Pancreas (tissue), 10 donors: ENCODE measurements at places on chromosomes 2 and 18. TPM values are rescaled to one million over a fixed set of nuclear protein-coding genes. Genes with fewer than 3 reads are reported as not detected.
A peak's percentile ranks its signal among the peaks of the same experiment; 100 is the strongest.

Gene MTERF4
- 22.9 TPM for total RNA-seq

DNA sequence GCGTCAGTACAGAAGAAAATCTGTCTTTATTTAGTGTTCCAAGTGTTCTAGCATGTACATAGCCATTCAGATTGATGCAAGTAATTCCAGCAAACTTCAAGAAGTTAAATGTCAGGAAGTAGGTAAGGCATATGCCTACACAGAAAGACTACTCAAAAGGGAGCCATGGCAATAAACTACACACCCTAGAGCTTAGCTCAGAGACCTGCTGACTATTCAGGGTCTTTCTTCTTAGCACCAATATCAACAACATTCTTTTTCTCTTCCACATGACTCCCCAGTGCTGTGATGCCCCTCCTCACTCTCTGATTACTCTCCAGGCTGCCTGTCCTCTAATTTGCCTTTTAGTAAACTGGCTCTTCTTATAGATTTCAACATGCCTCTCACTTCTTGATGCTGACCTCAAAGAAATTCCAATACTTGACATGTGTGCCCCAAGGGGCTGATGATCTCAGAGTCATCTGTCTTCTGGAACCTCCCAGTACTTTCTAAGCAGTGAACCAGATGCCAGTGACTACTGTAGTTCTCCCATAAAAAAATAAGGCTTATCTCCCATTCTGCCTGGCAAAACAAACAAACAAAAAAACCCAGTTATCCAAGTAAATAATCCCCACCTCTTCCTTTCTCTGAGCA lies 909.2 kb upstream of the FANCL start:
- no peak for DNase-seq

Gene CD226
- 0.12 TPM for total RNA-seq

GRCh38 chr2:42102024-42102590 lies 54.3 kb downstream of the PKDCC start:
- DNase-seq, result peak; percentile 76

GRCh38 chr2:126858991-126859390 lies 39.7 kb upstream of the TEX51 start:
- no peak for DNase-seq

DNA sequence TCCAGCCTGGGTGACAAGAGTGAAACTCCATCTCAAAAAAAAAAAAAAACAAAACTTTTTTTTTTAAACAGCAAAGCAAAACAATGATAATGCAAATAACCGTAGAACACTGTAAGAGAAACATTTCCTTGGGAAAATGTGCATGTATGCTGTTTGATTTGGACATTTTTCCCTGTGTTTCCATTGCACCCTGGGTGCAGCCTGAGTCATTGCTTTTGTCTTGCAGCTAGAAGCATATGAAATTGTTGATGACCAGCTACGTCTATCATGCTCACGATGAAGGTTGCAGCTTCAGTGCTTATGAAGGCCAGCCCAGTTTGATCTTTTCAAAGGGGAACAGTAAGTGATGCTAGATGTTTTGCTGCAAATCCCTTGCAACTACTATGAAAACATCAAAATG lies 41.5 kb downstream of the MOGAT1 start:
- no peak for DNase-seq

DNA sequence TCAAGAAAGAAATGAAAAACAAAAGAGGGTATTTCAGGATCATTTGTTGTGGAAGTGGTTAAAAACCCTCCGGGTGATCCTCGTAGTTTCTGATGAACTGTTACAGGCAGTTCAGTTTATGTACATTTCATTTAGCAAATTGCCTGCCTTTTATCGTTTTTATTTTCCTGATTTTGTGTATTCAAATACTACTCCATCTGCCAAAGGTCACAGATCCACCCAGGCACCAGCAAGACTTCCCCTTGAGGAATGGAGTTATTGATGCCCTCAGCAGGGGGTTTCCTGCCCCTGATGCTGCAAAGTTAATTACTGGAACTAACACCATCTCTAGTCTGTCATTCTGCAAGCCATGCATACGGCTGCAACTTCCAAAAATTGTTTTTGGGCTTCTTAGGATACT lies 641.9 kb downstream of the SLC4A3 start:
- no peak for DNase-seq

DNA sequence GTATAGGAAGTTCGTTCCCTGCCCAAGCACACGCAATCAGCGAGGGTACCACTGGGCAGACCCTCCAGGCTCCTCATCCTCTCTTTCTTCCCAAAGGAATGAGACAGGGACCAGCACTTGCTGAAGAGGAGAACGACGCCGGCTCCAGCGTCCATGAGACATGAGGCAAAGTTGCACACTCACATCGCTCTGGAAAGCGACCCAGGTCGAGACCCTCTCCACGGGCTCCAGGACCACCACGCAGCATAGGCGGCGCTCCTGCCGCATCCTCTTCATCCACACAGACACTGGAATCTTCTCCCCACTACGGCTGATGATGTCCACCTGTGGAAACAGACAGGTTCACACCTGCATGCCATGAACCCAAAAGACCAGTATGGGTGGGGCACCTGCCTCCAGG lies 10.8 kb downstream of the PASK start:
- DNase-seq, result no peak

DNA sequence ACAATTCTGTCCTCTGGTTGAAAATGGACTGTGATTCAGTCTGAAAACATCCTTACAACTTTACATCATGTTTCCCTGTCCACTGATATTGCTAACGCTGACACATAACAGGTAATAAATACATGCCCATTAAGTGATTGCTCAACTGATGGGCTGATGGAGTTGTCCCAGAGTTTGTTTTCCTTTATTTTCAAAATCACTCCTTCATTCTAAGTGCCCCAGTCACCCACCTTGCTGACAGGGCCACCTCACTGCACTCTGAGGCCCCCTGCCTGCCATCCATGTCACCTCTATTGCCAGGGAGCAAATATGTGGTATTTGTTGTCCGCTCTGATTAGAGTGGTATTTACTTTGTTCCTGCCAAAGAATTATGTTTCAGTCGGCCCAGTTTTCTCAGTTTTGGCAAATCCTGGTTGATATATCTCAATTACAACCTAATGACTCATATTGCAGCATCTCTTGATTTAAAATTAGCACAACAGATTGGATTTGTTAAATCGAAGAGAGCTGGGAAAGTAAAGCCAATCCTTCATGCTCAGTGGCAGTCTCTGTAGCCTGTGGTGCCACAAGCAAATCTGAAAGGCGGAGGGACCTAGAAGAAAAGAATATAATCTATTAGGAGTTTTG lies 105.1 kb downstream of the RDH14 start:
- DNase-seq, result no peak

DNA sequence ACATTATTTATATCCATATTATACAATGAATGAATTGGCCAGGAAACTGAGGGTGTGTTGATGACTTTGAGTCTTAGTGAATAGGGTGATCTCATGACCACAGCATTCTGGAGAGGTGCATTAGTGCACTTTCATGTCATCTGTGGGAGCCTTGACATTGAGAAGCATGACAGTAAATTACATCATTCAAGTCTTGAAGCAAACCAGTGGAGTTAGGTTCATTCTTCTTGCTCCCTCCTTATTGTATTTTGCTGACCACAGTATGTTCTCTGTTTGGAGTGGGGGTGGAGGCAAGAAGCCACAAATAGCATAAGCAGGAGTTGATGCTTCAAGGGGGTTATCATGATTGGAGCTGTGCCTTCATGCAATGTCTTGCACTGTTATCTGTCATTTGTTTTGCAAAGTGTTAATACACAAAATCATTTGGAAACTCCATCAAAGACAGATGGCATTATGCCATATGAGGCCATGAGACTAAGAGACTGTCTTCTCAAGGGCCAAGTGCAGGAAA lies 680.2 kb downstream of the NYAP2 start:
- DNase-seq, result no peak

GRCh38 chr2:39107156-39107555 lies 13.7 kb downstream of the SOS1 start:
- no peak for DNase-seq

Gene SLC9A2
- total RNA-seq, result not detected

GRCh38 chr18:64474773-64475172 lies 325.9 kb upstream of the LINC00305 start:
- DNase-seq, result no peak

Gene ASAP2
- total RNA-seq, result 7.2 TPM

Gene RBFA
- 11.1 TPM for total RNA-seq

- DNase-seq, result no peak
Observed at GRCh38 chr2:80333886-80334285, 29.3 kb upstream of the LRRTM1 start.

Gene CDH20
- total RNA-seq, result not detected

DNA sequence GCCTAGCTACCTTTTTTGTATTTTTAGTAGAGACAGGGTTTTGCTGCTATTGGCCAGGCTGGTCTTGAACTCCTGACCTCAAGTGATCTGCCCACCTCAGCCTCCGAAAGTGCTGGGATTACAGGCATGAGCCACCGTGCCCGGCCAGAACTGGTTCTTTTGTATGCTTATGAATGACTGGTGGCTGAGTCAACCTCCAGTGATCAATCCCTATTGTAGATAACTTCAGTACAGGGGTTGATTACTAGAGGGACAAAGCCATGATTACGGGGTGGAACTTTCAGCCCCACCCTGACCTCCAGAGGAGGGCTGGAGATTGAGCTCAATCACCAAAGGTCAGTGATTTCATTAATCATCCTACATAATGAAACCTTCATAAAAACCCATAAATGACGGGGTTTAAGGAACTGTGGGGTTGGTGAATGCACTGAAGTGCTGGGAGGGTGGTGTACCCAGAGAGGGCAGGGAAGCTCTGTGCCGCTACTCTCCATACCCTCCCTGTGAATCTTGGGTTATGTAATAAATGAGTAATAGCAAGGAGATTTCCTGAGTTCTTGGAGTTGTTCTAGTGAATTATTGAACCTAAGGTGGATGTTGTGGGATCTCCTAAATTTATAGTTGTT lies 281.8 kb upstream of the CXCR4 start:
- DNase-seq, result no peak

Gene KHK
- total RNA-seq, result 6.3 TPM

Gene CIDEA
- not detected for total RNA-seq

DNA sequence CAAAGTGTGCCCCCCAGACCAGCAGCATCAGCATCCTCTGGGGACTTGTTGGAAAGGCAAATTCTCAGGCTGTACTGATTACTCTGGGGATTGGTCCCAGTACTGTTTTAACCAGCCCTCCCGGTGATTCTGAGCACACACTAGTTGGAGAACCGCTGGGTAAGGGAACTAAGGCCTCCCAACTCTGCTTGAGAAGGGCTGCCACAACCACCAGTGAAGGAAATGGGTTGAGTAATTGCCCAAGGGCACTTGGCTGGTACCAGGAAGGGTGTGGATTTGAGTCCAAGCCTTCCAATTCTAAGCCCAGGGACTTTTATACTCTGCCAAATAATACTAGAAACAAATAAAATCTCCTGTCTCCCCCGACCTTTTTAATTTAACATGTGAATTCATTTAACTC lies 219.9 kb downstream of the SETBP1 start:
- DNase-seq, result no peak

Gene MAL
- 0.55 TPM for total RNA-seq

DNA sequence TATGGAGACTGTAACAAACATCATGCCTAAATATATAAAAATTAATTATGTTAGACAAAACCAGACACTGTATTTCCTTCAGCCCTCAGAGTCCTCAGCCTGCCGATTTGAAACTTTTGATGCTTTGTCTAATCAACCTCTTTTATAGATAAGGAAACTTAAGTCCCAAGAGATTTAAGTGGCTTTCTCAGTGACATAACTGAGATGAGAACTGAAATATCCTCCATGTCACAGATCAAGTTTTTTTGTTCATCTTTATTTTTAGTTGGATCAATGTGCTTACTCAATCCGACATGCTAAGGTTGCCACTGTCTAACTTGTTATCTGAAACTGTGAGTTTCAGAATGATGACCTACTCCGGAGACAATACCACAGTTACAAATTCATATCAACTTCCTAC lies 72.3 kb downstream of the BARD1 start:
- no peak for DNase-seq

- DNase-seq, result no peak
Observed at GRCh38 chr2:96695602-96696001, 44.3 kb downstream of the LMAN2L start.

DNA sequence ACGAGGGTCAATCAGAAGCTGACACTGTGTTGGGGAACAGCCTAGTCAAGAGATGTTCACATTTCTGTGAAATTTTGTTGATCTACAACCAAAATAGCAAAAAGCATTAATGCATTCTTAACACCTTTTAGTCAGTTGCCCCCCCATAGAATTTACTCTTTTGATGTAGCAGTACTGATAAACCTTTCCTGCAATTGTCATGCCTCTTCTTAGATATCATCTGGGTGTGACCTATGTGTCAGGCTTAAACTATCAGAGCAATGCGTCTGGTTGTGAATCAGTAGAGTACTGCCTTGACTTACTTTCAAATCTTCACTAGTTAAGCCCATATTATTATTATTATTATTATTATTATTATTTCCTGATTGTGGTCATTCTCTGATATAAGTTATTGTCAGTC lies 61.9 kb downstream of the GREB1L start:
- no peak for DNase-seq

GRCh38 chr2:200354833-200355751 lies 48.6 kb downstream of the SPATS2L start:
- no peak for DNase-seq
